ENCODE measurements at places on chromosomes 2 and 18.

DNA sequence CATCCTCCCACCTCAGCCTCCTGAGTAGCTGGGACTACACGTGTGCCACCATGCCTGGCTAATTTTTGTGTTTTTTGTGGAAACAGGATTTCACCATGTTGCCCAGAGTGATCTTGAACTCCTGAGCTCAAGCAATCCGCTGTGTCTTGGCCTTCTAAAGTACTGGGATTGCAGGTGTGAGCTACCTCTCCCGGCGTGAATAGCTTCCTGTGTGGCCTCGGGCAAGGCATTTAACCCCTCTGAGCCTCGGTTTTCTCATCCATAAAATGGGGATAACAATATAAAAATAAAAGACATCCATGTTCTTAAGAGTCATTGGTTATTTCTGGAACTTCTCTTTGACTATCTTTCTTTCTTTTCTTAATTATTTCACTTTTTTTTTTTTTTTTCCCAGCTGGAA lies 19.3 kb upstream of the ADCY3 start:
- no peak for DNase-seq

DNA sequence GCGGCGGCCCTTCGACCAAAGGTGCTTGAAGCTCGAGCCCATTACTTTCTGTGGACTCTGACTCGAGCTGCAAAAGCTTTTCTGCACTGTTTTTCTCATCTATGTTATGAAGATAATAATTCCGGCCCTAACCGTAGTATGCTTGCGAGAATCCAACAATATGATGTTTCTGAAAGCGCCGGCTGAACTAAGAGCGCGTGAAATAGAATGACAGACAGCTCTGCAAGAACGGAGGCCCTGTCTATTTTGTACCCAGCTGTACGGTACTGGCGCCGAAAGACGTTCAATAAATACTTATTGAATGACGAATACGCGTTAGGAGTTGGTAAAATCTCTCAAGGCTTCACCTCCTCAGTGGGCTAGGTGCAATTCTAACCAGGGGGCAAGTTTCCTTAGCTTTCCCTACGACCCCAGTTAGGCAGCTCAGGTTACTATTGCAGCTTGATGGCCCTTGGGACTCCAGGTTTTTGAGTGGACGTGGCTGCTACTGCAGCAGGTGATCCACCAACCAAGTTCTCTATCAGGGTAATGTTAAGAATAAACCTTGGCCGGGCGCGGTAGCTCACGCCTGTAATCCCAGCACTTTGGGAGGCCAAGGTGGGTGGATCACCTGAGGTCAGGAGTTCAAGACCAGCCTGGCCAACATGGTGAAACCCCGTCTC lies 570 bp downstream of the SCRN3 start:
- no peak for DNase-seq

DNA sequence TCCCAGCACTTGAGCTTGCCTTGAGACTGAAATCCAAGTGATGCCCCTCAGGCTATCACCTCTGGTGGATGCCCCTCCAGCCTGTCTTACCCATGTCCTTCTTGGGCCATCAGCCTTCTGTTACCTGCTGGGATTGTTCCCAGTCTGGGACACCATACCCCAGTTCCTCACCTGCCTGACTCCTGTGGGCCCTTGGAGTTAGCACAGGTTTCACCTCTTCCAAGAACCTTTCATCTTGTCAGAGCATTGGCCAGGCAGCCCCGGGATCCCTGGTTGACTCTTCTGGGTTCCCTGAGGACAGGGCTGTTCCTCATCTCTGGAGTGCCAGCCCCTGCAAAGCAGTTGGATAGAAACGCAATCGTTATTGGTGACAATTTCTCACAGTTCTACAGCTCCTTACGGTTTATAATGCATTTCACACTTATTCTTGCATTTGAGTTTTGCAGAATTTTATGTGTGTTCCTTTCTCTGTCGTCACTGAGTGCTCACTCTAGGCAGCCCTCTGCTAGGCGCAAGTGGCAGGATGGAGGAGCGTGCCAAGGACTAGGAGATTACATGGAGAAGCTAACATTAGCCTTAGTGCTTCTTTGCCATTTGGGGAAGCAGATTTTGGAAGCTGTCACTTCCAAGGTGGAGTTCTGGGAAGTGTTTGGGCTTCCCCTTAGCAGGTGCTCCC lies 139.7 kb downstream of the DDX1 start:
- no peak for DNase-seq

DNA sequence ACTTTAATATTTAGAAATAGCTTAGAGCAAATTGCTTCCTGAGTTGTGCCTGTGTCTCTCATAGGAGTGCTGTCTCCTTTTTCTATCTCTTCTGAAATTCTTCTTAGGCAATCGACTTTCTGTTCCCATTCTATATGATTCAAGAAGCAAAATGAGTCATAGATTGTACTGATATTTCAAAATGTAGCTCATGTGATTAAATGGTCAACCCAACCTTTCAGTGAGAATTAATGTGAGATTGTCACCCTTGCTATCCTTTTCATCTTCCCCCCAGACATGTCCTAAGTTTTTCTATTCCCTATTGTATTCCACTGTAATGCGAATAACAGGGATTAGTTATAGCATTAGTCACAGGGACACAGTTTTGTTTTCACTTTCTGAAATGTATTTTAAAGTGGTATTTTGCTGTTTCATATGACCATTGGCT lies 413.6 kb downstream of the THSD7B start:
- no peak for DNase-seq
